ENCODE measurements at places on chromosomes 4 and X.

GRCh38 chrX:51047950-51048349 lies 137.4 kb downstream of the BMP15 start:
- no peak for DNase-seq

GRCh38 chr4:100721490-100721889 lies 203.7 kb upstream of the EMCN start:
- no peak for DNase-seq

GRCh38 chr4:174444390-174444789 lies 77.9 kb downstream of the HPGD start:
- no peak for DNase-seq

DNA sequence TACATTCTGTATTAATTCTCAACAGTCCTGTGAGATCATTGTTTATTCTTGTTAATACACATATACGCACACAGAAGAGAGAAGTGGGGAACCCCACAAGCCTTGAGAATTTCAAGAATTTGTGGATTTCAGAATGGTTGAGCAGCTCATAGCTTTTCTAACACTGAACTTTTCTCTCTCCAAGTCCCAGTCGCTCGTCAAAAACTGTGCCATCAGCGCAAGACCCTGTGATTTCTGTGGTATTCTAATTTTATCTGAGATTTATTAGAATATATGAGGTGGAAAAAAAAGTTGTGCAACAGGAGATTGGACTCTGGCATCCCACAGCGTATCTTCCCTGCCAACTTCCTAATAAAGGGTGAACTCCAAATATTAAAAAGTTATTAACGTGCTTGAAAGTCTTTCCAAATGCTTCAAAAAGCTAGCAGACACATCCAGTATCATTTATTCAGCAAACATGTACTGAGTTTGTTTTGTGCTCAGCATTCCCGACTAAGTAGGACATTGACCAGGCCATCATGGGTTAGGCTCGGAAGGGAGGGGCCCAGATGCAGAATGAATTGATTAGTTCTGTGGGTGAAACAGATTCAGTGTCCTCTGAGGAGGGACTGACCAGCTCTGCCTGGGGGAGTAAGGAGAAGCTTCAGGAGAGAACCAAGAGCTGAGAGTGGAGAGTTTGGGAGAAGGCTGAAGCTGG lies 165.6 kb downstream of the CBR4 start:
- no peak for DNase-seq

- no peak for DNase-seq
Measured at GRCh38 chrX:28180096-28180495, 198.8 kb upstream of the DCAF8L1 start.

GRCh38 chr4:139645458-139645857 lies 20.2 kb upstream of the MGST2 start:
- DNase-seq: no peak

DNA sequence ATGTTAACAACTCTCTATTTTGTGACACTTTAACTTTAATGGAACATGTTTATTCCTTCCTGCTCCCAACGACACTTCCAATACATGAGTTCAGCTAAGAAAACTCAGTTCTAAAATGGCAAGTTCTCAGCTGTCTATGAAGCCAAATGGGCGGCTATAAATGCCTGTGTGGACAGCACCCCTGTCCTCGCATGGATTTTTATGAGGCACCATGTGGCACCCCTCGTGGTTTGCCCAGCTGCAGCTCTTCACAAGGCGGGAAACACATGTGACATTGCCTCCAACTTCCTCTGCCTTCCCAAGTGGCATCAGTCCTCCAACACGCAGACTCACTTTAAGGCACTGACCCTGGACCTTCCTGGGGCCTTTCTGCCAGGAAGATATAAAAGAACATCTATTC lies 48.0 kb downstream of the SH3RF1 start:
- DNase-seq: no peak

DNA sequence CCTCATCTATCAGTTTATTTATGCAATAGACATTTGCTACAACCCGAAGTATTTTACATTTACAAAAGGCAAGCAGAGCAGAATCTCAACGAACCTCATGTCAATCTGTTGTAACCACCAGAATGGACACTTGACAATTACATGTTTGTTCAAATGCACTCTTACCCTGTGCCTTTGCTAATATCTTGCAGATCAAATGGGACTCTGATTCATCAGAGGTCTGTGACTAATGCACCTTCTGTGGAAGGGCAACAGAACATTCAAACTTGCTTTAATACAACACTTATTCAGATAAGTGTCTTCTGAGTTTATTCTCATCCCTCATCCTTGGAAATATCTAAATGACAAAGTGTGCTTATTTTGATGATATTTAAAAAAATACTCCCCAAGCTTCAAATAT lies 644.7 kb upstream of the PCDH10 start:
- no peak for DNase-seq

GRCh38 chr4:17817027-17817426 lies 6.2 kb downstream of the NCAPG start:
- DNase-seq: no peak

- no peak for DNase-seq
Measured at GRCh38 chrX:23513121-23513520, 154.2 kb upstream of the PRDX4 start.

DNA sequence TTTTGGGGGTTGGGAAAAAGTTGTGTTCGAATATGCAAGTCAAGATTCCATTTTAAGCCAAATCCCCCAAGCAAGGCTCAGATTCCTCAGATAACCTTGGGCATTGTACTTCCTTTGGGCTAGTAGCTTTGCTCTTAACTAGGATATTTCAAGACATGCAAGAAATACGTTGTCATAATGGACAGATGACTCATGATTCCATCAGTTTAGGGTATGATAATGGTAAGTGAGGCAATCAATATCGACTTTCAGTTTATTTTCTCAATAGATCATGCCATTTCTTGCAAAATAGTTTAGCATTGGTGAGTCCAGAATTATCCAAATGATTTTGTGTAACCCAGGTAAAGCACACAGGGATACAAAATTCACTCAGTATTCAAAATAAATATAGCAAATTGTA lies 25.4 kb downstream of the CFAP299 start:
- DNase-seq: no peak

DNA sequence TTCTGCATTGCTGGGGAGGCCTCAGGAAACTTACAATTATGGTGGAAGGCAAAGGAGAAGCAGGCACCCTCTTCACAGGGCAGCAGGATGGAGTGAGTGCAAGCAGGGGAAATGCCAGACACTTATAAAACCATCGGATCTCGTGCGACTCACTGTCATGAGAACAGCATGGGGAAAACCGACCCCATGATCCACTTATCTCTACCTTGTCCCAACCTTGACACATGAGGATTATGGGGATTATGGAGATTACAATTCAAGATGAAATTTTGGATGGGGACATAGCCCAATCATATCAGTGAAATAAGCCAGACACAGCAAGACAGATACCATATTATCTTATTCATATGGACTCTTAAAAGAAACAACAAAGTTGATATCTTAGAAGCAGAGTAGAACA lies 134.9 kb downstream of the C4orf33 start:
- no peak for DNase-seq

DNA sequence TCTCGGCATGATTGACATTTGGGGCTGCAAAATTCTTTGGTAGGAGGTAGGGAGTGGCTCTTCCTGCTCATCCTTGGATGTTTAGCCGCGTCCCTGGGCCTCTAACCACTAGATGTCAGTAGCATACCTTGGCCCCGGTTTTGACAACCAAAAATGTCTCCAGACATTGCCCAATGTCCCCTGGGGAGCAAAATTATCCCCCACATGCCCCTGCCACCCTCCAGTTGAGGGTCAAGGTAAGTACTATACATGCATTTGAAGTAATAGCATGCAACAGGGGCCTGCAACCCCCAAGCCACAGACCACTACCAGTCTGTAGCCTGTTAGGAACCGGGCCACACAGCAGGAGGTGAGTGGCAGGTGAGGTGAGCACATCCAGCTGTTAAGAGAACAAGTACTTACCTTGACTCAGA lies 17.6 kb upstream of the KIAA1210 start:
- DNase-seq: peak; percentile 9

DNA sequence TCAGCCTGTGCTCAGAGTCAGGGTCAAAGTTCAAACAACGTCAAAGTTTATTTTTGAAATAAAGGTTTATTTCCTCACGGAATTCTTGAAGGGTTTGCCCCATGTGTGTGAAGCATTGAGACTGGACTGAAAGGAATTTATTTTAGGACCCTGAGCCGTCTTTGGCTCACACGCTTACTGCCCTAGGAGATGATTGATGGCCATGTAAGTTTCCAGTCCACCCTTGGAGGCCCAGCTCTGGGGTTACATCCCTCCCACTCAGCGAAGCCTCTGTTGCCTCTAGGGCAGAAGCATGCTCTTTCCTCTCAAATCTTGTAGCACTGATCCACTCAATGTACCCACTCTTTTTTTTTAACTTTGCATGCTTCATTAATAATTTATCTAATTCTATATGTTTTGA lies 4.5 kb upstream of the NHSL2 start:
- DNase-seq: no peak

GRCh38 chr4:183220236-183220635 lies 99.8 kb downstream of the CLDN22 start:
- DNase-seq: no peak
